Coronary artery (tissue), 2 donors: ENCODE measurements at places on chromosomes 5 and 9.

GRCh38 chr9:38226491-38226951 lies 157.5 kb upstream of the SHB start:
- no peak for DNase-seq

DNA sequence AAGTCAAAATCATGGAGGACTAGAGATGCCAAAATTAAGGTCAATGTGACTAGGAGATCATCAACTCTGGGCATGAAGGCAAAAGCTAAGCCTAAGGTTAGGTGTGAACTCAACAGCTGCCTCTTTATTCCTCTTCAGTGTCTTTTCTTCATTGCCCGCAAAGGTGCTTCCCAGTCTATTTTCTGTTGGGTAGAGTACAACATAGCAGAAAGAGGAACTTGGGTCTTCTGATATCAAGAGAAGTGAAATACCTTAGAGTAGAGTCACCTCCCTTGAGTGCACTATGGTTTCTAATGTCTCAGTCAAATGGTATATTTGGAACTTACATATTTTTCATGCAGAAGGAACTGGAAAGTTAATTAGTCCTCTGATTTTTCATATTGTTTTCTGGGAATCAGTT lies 122.5 kb upstream of the GRIN3A start:
- no peak for DNase-seq

DNA sequence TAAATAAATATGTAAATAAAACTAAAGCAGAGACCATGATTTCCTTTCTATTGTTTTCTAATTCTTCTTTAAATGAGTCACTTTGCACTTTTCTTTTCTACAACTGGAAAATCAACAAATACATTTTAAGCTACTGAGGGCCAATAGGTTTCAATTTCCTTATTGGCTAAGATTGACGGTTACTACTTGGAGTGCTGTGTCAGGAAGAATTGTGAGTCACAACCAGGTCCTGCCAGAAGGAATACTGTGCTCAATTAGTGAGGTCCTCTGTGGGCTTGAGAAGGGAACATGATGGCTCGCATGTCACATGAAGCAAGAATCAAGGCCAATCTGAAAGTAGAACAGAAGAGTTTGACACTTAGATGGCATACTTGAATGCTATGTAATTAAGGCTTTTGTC lies 110.8 kb downstream of the HMHB1 start:
- DNase-seq = no peak

GRCh38 chr5:180424094-180424493 lies 70.1 kb upstream of the CNOT6 start:
- DNase-seq = no peak

DNA sequence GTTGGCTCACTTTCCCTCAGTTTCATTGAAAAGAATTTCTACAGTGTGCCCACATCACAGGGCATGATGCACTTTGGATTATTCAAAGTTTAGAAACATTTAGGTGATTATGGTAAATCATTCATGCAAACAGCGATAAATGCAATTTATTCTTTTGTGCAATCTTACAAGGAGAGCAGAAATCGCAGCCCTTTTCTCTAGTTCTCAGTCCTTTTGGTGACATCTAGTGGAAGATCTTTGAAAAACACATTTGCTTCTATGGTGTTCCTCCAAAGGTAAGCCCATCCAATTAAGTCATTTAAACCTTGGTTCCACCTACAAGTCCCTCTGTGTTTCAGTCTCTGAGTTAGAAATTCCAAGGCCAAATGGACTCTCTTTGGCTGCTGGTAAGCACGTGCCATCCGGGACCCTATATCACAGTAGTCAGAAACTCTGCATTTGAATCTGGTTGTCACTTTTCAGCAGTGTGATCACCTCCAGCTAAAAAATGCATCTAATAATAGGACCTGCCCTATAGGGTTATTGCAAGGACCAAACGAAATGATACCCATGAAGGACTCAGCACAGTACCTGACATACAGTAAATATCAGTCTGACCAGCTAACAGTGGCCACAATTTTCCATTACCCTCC lies 66.4 kb downstream of the MACROH2A1 start:
- DNase-seq = no peak

- no peak for DNase-seq
Observed at GRCh38 chr9:135501261-135502167, 1.0 kb downstream of the MRPS2 start.

DNA sequence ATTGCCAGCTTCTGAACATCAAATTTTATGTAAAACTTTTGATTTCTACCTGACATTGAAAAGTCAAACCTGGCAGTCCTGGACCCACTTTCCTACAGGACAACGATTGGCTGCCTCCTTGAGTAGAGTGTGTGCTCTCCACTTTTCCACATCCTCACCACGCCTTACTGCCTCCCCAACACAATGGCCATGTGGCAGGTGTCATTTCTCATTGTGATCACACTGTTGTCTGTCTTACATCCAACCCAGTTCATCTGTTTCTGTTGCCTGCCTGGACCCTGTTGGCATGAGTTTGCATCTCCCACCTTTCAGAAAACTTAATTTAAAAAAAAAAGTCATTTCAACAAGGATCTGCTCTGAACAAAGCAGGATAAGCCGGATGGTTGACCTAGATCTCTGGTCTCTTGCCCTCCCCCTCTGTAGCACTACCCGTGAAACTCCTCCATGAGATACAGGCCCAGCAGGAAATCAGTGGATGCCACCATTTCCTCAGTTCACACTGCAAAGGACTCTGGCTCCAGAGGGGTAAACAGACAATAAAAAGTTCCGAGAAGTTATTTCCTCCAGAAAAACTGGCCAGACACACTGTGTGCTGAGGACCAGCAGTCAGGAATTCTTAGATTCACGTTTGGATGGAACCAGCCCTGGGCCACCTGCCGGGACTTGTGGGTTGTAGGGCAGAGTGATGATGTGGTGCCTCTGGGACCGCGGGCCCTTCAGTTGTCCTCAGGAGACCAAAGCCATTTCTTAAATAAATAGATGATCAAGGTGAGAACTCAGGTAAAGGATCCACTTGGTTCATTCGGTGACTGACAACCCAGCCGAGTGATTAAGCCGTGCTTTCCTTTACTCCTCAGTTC lies 48.6 kb downstream of the AMBP start:
- peak; percentile 31 for DNase-seq

DNA sequence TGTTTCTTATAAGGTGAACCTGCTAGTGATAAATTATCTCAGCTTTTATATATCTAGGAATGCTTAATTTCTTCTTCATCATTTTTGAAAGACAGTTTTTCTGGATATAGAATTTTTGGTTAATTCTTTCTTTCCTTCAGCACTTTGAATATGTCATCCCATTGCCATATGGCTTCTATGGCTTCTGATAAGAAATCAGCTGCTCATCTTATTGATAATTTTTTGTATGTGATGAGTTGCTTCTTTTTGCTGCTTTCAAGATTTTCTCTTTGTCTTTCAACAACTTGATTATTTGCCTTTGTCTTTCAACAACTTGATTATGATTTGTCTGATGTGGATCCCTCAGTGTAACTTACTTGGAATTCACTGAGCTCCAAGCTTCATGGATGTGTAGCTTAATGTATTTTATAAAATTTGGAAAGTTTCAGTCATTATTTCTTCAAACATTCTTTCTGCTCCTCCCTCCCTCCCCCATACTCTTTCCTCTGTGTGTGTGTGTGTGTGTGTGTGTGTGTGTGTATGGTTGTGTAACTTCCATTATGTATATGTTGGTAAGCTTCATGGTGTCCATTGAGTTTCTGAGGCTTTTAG lies 243.9 kb downstream of the TLE1 start:
- no peak for DNase-seq

GRCh38 chr5:150022681-150023080 lies 22.1 kb downstream of the HMGXB3 start:
- no peak for DNase-seq

GRCh38 chr5:95241-95980 lies 3.4 kb downstream of the PLEKHG4B start:
- DNase-seq = peak; percentile 14

DNA sequence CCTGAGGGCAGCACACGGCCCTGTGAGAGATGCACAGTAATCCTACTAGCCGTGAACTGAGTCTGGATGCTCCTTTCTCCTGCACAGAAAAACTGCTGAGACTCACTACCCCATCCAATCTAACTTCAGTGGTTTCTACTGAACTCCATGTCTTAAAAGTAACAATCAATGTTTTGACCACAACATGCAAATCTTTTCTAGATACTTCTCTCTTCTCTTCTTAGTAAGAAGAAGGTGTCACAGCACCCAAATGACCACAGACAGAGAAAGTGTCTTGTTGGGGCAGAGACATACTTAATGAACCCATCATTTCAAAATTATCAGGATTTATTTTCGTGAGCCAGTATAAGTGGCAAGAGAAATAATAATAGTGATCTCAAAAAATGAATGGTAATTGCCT lies 285.8 kb upstream of the MEF2C start:
- DNase-seq = no peak

GRCh38 chr5:65483546-65484346 lies 2.0 kb upstream of the ADAMTS6 start:
- no peak for DNase-seq

GRCh38 chr9:93892748-93893147 lies 62.4 kb downstream of the BARX1 start:
- no peak for DNase-seq

DNA sequence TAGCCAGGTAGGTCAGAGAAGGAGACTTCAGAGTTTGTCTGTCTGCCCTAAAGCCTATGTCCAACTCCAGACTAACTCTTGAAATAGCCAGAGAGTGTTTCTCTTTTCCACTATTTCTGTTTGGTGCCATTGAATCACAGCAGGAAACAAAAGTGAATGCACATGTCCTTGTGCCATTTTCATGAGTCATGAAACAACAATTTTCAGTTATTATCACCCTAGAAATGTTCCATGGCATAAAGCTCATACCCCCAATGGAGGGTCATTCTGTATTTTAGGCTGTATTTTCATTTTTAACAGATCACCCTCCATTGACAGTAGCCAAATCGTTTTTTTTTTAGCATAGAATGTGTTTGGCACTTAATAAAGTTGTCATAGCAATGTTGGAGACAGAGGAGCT lies 124.7 kb downstream of the PAPPA start:
- DNase-seq = no peak

- no peak for DNase-seq
Observed at GRCh38 chr9:99253134-99253533, 31.1 kb downstream of the SEC61B start.
